Fibroblast of skin of left quadriceps (primary cell): ENCODE measurements at places on chromosomes 16 and 17.

GRCh38 chr16:71706046-71706445, 18.5 kb downstream of the PHLPP2 start:
- no peak for DNase-seq

DNA sequence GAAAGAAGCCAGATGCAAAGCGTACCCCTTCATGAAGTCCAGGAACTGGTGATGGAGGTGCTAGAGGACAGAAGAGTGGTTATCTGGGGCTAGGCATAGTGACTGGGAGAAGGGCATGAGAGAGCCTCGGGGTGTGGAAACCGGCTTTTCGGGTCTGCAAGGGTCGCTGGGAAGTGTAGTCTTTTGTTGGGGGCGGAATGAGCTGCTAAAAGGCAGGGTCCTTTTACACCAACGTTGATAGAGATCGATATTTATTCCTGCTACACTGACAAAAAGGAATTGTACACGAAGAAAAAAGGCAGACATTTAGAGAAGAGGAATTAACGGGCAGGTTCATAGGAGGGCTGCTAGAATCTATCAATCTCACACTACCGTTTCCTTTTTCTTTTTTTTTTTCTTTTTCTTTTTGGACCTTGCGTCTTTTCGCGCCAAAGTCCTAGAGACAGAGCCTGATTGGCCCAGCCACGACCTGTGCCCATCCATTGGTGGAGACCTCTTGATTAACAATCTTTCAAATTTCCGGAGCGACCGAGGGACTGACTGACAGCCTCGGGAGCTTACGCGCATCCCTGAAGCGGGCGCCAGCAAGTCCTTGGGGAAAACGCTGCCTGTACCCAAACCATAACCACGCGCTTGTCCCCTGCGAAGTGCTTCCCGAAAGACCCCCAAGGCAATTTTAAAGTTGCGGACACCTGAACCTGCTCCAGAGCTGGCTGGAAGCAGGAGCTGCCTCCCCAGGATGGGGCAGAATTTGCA, 27.7 kb upstream of the DHRS7B start:
- DNase-seq: peak; percentile 43

DNA sequence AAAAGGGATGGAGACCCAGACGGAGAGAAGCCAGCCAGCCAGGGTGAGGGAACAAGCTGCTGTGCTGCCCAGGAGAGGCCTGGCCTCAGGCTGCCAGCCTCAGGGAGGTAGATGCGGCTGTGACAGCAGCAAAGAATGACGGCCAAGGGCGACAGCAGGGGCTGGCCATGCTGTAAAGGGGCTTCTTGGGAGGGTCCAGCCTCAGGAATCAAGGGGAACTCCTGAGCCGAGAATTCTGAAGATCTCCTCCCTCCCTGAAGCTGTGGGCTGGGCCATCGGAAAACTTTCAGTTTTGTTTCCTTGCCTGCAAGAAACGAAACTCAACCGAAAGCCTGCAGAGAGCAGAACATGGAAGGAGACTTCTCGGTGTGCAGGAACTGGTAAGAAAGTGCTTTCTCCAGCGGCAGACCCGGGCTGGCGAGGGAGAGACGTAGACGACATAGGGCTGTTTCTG, at the start of gene XAF1:
Gene XAF1, plus strand, starts transcription at position 316 of the 454 bp plus-strand sequence. Its CDS starts 33 bp downstream, at position 349.
- no peak for DNase-seq

DNA sequence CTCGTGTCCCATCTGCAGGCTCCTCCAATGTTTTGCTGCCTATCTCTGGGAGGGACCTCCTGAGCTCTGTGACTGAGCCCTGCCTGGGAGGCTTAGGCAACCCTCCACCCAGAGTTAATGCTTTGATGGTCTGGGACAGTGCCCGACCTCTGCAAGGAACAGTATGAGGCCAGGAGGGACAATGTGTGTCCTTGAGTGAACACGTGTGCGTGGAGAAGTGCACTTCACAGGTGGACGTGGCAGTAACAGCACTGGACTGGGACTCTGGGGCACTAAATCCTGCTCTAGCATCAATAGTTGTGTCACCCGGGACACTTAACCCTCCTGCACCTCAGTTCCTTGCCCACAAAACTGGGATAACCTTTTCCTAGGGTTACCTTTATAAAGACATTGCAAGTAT, 4.6 kb downstream of the UBTF start:
- DNase-seq: no peak

DNA sequence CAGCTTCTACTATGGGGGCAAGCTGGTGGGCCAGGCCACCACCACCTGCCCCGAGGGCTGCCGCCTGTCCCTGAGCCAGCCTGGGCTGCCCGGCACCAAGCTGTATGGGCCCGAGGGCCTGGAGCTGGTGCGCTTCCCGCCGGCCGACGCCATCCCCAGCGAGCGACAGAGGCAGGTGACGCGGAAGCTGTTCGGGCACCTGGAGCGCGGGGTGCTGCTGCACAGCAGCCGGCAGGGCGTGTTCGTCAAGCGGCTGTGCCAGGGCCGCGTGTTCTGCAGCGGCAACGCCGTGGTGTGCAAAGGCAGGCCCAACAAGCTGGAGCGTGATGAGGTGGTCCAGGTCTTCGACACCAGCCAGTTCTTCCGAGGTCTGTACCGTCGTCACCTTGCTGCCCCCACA, 19.5 kb downstream of the IRF8 start:
- no peak for DNase-seq

GRCh38 chr17:37446027-37446426, 39.3 kb downstream of the TADA2A start:
- no peak for DNase-seq
